HS-27A (cell line): ENCODE measurements at places on chromosomes 4 and X.
A peak's percentile ranks its signal among the peaks of the same experiment; 100 is the strongest.

DNA sequence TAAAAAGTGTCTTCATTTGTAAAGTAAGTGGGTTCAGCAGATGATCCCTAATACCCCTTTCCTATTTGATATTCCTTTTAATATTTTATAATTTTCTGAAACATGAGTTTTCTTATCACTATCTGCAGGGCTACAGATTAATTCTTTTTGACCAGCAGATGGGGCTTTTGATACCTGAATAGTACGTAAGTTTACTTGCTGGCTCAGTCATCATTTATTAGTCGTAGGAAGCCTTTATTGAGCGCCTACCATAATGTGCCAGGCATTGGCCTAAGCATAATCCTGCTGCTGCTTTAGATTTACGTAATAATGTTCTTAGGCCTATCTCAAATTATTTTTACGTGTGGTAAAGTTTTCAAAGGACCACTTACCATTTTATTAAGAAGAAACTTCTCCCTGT lies 33.1 kb downstream of the OSTC start:
- peak; percentile 15 for DNase-seq

- no peak for DNase-seq
Observed at GRCh38 chr4:171817026-171817425, 3.8 kb downstream of the GALNTL6 start.

- no peak for DNase-seq
Observed at GRCh38 chr4:3783693-3784306, 17.6 kb downstream of the ADRA2C start.

DNA sequence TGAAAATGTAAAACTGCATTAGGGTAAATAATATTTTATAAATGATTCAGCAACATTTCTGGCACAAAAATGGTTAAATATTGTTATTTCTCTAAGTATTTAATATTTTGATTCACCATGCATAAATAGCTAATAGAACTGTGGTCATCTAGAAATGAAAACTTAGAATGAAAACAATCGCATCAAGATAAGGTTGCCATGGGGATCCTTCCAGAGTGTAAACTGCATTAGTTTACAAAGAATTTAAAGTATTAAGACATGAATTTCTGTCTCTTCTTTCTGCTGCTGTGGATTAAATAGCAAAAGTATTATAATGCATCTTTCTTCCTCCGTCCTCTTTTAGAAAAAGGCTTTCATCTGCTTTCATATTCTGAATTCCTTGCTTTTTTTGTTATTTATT lies 1064.6 kb upstream of the SLIT2 start:
- no peak for DNase-seq

GRCh38 chrX:106716004-106716403 lies 10.5 kb upstream of the RNF128 start:
- DNase-seq: no peak
